H7 (cell line): ENCODE measurements at places on chromosomes 1 and 21. TPM values are rescaled to one million over a fixed set of nuclear protein-coding genes. Genes with fewer than 3 reads are reported as not detected.

GRCh38 chr1:158961178-158961577 is 29.8 kb downstream of the PYHIN1 start:
- DNase-seq: no peak

DNA sequence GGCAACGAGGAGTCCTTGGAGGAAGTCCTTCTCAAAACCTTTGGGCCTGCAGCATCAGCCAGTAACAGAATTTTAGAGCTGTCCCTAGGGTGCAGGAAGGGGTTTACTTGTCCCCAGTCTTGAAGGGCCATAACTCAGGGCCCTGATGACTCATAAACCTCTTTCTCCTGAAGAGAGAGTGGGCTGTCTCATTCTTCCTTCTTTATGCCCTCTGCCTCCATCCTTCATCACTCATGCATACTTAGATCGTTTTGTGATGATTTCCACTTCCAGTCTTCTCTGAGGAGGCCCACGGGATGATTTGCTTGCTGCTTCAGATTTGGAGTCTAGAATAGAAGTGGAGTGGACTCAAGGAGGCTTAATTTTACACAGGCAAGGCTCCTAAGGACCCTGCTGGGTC is 60.2 kb downstream of the NDUFS5 start:
- DNase-seq: no peak

DNA sequence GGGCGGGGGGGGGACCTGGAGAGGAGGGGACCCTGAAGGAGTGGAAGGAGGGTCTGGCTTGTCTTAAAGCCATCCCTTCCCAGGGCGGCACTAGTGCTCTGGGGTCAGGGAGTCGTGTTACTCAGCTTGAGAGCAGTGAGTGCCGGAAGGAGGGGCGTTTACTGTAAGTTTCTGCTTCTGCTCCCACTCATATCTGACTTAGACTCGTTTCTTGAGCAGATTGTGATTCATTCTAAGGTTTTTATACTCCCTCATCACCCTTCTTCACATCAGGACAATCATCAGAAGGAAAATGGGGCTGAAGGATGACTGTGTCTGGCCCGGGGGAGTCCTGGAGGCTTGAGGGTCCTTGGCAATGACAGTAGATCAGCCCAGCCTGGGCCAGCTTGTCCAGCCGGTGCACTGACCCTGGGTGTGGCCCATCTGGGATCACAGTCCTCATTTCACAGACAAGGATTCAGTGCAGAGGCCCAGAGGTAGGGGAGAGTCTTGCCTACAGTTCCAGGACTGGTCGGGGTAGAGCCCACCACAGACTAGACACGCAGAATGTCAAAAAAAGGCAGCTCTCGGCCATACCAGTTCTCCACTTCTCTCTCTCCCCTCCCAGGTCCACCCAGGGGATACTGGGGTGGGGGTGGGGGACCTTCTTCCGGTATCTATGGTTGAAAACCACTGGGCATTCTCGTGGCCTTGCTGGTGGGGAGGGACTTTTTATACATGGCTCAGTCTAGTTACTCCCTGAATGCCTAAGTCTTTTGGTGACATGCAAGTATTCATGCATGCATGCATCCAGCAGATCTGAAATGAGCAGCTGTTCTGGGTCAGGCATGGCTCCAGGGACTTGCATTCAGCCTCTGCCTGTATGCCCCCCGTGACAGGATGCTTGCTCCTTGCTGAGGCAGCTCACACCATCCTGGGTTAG is 5.1 kb downstream of the TNFRSF8 start:
- peak; percentile 86 for DNase-seq

GRCh38 chr21:14918527-14918926 is 146.3 kb downstream of the NRIP1 start:
- DNase-seq: no peak

DNA sequence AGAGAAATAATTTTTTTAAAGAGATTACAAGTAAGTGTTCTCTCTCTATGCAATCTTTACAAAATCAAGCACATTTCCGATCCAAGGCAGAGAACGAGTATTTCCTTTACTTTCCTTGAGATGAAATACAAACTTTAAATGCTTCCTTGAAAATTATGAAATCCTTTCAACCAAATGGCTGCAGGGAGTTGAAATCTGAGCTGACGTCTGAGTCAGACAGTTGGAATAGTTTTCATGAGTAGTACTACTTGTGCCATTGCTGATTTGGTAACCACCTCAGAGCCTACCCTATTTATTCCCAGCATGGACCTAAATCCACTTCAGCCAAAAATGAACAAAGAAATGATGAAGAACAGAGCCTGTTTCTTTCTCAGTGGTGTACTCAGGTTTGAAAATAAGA is 183.6 kb downstream of the GIPC2 start:
- no peak for DNase-seq

GRCh38 chr1:46725736-46726108 is 6.8 kb upstream of the EFCAB14 start:
- DNase-seq: no peak

DNA sequence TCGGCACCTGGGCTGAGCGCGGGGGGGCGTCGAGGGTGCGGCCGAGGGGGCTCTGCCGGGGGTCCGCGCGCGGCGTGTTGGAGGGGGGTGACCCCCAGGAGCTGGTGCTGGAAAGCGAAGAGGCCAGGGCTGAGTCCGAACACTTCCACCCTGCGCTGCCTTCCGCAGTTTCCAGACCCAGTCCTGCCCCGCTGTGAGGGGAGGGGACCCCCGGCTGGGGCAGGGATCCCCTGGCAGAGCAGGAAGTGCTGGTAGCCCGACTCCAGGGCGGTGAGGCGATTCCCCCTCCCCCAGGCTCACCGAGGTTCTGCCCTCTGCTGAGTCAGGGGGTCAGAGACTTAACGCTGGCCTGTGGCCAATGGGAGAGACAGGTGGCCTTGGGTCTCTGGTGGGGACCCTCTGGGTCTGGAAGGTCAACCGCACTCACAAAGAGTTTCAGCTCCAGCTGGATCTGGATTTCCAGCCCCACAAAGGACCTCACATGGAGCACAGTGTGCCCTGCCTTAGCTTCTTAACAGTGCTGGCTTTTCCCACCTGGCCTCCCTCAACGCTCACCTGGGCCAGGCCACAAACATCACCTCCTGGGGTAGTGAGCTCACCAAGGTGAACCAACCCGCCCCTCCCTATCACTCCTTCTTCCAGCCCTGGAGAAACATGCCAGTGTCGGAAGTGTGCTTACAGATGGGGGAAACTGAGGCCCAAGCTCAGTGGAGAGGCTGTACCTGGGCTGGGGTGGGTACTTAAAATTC is 39.8 kb upstream of the SYNC start:
- peak; percentile 87 for DNase-seq

- no peak for DNase-seq
Measured at GRCh38 chr1:31383967-31384366, 11.1 kb upstream of the FABP3 start.

DNA sequence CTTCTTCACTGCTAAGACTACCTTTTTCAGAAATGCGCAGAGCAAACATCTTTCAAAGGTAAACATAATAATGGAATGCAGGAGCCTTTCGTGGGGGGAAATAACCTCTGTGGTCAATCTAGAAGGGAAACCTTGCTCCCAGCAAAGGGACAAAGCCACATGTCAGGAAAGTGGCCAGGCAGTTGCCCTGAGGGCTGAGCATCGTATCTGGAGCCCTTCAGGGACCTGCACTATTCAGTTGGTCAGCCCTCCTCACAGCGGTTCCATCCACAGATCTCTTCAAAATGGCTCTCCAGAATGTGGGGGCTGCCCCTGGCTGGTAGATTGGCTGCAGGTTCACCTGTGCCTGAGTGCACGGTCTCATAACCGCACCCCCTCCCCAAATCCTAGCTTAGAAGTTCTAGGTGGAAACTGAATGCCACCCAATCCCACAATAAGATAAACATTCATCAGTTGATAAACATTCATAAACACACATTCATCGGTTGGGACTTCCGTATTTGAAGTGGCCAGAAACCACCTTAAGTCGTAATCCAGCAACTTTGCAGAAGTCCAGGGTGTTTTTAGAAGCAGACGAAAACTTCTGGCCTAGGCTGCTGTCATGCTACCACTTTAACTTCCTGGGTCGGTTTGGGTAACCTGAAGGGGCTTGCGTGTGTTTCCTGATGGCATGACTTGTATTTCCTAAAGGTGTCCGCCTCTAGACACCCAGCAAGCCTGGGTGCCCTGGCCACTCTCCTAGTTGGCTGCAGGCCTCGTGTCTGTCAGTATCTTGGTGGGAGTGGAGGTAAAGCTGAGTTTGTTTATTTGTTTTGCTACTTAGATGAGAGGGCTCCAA is 50.5 kb downstream of the RASSF5 start:
- DNase-seq: no peak

DNA sequence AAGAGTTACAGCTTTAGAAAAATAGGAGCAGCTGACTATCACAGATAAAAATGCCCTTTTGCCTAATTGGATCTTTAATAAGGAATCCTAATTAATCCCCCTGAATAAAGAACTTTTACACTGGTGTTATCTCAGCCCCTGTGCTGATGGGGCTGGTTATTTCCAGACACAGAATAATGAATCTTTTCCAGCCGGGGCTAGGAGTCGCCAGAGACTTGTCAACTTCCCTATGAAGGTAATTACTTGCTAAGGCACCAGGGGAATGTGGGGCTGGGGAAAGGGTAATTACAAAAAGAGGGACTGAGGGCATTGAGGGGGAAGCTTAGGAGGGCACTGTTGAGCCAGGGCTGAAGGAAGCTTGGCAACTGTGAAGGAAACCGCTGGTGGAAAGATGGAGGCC is 34.5 kb downstream of the HMGB4 start:
- no peak for DNase-seq

DNA sequence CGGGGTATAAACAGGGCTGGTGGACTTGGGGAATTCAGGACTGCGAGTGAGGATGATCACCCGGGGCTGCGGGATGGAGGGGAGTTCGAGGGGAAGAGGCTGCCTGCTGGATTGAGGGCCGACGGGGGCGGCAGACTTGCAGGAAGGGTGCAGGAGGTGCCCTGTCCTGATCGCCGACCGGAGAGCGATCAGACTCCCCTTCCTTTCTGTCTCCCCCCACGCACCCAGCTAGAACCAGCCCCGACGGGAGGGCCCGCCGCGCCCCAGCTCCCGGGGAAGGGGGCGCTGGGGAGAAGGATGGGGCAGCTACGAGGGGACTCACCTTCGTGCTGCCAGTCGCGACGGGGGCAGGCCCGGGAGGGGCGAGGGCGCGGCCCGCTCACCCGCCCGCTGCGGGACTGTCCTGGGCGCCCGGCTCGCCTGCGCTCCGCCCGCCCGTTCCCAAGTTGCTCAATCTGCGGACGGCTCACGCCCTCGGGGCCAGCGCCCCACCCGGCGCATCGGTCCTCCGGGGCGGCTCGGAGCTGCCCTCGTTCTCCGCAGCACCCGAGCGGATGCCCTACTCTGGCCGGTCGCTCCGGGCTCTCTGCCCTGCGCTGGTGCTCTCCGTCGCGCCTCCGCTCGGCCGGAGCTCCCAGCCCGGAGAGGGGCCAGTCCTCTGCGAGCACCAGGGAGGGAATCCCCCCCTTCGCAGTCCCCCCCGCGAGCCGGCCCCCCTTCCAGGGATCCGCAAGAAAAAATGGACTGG is at the start of gene RSPO1:
Gene RSPO1, minus strand, starts transcription at position 649 of the 748 bp plus-strand sequence. CDS start 5,231 bp downstream, outside the sequence.
- peak; percentile 94 for DNase-seq

- DNase-seq: no peak
Measured at GRCh38 chr1:98008373-98008772, 87.5 kb upstream of the DPYD start.

- no peak for DNase-seq
Measured at GRCh38 chr1:230877146-230877923, 9.0 kb upstream of the C1orf198 start.

- no peak for DNase-seq
Measured at GRCh38 chr1:171666114-171666769, 13.8 kb upstream of the MYOC start.

DNA sequence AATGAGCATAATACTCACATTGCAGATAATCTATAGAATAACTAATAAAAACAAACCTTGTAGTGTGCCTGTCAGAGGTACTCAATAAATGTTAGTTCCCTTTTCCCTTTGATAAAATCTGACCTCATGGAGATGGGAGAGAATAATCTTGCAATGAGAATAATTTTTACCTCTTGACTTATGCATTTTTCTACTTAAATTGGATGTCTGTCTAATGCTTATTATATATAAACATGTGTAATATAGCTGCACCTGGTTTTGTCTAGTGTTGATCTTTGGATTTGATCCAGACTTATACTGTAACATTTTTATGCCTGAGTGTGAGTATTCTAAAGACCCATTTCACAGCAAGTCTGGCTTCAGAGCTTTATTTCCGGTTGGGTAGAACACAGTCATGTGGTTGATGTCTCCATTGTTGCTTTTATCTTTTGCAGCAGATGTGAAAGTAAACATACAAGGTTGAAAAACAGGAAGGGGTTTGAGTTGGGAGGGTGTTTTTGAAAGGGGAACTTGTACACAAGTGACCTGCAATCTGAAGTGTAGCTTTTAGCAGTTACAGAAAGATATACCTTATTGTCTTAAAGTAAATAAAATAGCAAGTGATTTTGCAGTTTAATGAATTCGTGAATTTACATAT is 12.4 kb downstream of the EPB41 start:
- no peak for DNase-seq

DNA sequence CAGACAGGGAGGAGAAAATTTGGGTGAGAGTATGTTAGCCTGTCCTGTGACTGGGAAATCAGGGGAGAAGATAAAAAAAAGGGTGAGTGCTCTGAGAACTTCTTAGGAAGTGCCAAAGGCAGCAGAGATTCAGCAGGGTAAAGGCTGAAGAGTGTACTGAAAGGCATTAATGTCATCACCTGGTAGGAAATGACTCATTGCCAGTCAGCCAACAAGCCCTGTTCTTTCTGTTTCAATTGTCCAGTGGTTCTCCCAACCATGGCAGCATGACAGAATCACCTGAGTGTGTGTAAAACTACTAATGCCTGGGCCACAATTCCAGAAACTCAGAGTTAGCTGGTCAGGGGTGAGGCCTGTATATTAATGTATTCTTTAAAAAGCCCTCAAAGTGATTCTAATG is 83.5 kb downstream of the INTS7 start:
- DNase-seq: no peak

GRCh38 chr1:183443011-183443410 is 24.8 kb upstream of the NMNAT2 start:
- no peak for DNase-seq

DNA sequence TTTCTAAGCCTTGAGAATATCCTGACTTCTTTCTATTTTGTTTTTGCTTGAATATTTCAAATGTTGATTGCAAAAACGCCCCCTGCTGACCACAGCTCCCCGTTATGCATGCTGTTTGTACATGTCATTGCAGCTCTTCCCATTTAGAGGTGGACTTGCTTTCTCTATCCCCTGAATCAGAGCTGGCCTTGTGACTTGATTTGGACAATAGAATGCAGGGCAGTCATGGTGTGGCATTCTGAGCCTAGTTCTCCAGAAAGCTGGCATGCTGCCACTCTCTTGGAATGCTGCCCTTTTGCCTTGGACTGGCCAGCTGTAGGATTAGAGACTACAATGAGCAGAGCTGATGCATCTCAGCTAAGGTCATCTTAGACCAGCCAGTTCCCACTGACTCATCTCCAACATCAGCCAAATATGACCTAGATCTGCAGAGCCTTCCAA is 1561.5 kb downstream of the MRPL39 start:
- DNase-seq: no peak

The IL19 gene
- total RNA-seq: not detected in 2 replicates

The SV2A gene
- total RNA-seq: 40.3 and 42.3 TPM in 2 replicates

The HES3 gene
- 28.2 and 38.8 TPM in 2 replicates for total RNA-seq

The NPHS2 gene
- not detected in 2 replicates for total RNA-seq

The RAB3B gene
- 22.4 and 29.6 TPM in 2 replicates for total RNA-seq

The OR2L8 gene
- total RNA-seq: not detected in 2 replicates

The SPRR2A gene
- not detected in 2 replicates for total RNA-seq
